CD4-positive, alpha-beta T cell treated with Interferon gamma for 1 hour (primary cell): ENCODE measurements at places on chromosomes 5 and 9.

DNA sequence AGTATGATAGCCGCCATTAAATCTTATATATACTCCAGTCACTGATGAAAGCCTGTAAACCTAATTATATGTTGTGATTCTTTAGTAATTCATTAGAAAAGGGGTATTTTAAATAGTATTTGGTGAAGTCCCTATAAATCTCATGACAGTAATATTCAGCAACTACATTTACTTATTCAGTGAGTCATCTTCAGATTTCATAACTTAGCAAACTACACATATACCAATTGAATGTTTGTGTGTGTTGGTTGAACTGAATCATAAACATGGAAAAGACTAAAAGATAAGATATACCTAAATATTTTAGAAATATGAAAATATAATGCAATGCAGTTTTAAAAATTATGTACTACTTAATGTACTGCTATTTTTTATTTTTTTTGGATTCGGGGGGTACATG lies 1050.4 kb downstream of the MAT2B start:
- no peak for DNase-seq

GRCh38 chr5:178986326-178986960 lies 8.7 kb downstream of the GRM6 start:
- no peak for DNase-seq

- DNase-seq: no peak
Measured at GRCh38 chr5:39578887-39579497, 154.2 kb upstream of the DAB2 start.

DNA sequence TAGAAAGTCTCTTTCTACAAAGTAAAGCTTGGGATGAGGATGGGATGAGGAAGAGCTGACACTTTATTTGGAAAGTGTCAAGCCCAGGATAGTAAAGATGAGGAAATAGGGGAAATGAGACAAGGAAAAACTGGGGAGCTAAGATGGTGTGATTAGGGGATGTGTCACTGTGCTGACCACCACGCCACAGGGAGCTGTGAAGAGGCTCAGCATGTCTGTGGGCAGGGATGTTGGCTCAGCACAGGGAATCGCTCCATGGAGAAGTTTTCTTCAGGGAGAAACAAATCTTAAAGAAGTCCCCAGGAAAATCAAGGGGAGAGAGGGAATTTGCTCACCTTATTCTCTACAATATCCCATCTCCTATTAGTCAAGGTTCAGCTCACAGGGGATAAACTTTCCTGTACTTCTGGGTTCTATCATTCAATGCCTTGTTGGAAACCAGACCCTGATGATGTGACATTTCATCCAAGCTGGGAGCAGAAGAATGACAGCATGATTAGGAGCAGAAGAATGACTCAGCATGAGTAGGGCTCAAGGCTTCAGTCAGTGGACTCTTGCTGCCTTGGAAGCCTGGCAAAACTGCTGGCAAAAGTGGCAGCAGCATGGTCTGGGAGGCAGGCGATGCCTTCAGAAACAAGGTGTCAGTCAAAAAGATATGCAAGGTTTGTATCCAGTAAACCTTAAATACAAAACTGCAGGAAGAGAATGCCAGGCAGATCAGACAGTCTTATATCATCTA lies 4.9 kb downstream of the HSPB3 start:
- DNase-seq: no peak

DNA sequence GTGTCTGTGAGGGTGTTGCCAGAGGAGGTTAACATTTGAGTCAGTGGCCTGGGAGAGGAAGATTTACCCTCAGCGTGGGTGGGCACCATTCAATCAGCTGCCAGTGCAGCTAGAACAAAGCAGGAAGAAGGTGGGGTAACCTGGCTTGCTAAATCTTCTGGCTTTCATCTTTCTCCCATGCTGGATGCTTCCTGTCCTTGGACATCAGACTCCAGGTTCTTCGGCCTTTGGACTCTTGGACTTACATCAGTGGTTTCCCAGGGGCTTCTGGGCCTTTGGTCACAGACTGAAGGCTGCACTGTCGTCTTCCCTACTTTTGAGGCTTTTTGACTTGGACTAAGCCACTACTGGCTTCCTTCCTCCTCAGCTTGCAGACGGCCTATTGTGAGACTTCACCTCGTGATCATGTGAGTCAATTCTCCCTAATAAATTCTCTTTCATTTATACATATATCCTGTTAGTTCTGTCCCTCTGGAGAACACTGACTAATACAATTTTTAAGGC lies 38.1 kb downstream of the PBX3 start:
- no peak for DNase-seq

DNA sequence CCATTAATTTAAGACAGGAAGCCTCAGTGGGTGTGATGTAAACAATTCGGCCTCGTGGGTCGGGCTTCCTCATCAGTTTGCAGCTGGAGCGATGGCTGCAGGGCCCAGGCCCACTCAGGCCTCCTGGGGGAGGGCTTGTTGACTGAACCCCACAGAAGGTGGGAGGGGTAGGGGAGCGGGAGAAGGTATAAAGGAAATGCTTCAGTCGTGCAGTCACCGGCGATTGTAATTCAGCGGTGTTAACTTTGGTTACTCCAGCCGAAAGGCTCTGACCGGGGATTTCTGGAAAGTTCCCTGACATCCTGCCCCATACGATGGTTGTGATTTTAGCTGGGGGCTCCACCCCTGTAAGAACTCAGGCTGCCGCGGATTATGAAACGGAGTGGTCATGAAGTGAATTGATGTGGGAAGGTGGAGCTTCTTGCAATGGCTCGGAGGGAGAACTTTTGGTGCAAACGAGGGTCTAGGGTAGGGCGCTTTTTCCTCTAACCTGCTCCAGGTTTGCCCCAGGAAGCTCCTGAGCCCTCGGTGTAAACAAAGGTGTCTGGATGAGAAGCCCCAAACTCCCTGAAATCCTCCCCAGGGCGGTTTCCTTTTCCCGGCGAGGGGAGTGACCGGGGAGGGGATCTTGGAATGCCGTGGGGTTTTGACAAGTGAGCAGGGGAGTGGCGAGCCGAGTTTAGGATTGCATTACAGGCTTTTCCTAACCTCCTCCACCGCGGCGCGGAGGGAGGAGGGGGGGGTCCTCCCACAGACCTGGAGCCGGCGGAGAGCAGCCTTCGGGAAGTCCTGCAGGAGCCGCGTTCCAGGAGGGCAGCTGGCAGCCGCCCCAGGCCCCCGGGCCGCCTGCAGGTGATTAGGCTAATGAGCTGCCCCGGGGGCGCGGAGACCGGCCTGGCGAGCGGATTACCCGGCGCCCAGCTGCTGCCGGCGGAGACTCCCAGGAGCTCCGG lies 215.5 kb downstream of the PDZD2 start:
- DNase-seq: no peak

DNA sequence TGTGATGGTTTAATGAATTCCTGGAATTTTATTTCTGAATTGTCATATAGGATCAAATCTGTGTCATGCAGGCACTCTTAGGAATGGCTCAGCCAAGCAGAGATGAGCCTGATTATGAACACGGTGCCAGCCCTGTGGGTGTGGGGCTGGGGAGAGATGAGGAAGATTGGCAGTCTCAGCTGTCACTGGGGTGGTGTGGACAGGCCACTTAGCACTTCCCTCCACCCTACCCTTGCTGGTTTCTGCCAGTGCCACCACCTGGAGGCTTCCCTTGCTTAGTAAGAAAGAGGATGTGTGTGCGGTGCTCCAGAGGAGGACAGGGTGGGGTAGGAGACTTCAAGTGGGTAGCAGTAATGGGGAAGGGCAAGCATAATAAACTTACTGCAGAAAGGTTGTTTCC lies 226.6 kb downstream of the CD180 start:
- no peak for DNase-seq

- peak; percentile 79 for DNase-seq
Measured at GRCh38 chr9:124774129-124774978, 2.6 kb upstream of the OLFML2A start.

GRCh38 chr9:18490641-18491370 lies 16.9 kb downstream of the ADAMTSL1 start:
- DNase-seq: no peak

DNA sequence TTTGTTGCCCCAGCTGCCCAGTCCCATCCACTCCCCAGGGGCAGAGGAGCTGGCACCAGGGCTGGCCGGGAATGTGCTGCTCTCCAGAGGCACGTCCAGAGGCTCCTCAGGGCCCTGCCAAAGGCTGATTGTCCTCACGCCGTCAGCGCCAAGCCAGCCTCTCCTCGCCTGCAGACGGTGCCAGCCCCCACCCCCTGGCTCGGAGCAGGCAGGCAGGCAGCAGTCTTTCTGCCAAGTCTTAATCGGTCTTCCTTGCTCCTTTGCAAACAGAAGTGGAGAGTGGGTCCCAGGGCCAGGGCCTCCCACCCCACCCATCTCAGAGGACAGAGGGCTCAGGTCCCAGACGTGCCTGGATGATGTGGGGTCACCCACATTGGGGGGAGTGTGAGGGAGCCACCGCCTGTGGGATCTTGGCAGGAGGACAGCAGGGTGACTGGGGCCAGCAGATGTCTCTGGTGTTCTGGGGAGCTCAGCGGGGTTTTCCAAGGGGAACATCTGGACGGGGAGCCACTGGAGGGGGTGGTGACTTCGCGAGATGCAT lies 36.3 kb downstream of the FAM163B start:
- no peak for DNase-seq

- no peak for DNase-seq
Measured at GRCh38 chr9:116806075-116806474, 119.0 kb downstream of the TRIM32 start.

- DNase-seq: no peak
Measured at GRCh38 chr5:89297066-89297465, 414.1 kb upstream of the MEF2C start.

- no peak for DNase-seq
Measured at GRCh38 chr9:93379051-93379450, 72.4 kb upstream of the FAM120A start.
